ENCODE measurements at places on chromosomes 4 and X.

DNA sequence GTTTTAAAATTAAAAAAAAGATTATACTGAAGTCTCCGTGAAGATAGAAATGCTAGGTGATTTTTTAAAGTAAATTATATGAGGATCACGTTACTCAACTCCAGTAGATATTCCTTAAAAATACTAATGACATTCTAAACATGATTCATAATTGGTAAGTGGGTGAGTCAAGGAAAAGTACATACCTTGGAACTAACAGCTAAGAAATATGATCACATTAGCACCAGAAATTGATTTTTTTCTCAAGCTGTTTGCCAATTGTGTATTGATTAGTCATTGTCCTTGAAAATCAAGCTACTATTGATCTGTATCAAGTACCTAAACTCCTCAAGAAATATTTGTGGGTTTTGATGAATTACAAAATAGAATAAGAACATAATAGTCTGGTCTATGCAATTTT is 362.6 kb upstream of the PPP1R2C start:
- DNase-seq = no peak

GRCh38 chr4:162209706-162210105 is 45.9 kb upstream of the FSTL5 start:
- no peak for DNase-seq

DNA sequence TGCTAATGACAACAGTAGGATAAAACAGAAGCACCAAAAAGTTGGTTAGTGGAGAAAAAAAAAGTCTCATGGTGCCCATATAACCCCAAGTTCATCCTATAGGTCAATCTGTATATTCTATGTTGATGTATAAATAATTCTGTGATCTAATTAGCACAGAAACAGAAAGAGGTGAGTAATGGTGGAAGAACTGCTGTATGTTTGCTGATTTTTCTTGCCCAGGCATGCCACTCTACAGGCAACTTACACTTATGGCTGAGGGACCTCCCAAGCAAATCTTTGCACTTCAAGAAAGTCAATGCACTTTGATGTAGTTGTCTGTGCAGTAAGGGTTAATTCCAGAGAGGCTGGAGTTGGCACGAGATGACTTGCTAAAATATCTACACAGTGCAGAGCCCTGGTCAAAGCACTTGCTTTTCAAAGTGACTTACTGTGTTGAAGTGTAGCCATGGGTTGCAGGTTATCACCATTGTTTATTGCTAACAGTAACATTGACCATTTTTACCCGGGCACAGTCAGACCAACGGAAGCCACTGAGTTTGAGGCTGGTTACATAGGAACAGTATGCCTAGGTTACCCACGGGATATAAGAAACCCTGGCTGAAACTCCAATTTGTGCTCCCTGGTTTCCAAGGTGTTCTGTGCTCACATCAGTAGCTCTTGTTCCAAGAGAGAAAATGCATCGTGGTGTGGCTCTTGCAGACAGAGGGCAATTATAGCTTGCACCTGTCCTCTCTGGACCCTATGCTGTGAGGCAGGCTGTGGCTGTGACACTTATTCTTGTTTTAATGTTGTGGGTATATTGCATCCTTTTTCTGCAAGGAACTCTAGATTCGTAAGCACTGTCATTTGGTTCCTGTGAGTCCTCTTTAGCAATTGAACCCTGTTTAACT is 141.3 kb upstream of the FTHL17 start:
- DNase-seq = no peak

GRCh38 chr4:56026596-56026995 is 77.9 kb downstream of the CEP135 start:
- DNase-seq = no peak

GRCh38 chr4:170736710-170737109 is 647.0 kb upstream of the AADAT start:
- DNase-seq = no peak

GRCh38 chr4:137572647-137573046 is 40.4 kb upstream of the PCDH18 start:
- DNase-seq = no peak

GRCh38 chr4:11214281-11214680 is 214.4 kb downstream of the HS3ST1 start:
- no peak for DNase-seq

GRCh38 chrX:137051978-137052642 is 18.3 kb upstream of the GPR101 start:
- peak; percentile 74 for DNase-seq

GRCh38 chr4:41550308-41550707 is 12.4 kb downstream of the LIMCH1 start:
- no peak for DNase-seq

- DNase-seq = no peak
Observed at GRCh38 chr4:124191329-124191728, 521.2 kb downstream of the ANKRD50 start.

DNA sequence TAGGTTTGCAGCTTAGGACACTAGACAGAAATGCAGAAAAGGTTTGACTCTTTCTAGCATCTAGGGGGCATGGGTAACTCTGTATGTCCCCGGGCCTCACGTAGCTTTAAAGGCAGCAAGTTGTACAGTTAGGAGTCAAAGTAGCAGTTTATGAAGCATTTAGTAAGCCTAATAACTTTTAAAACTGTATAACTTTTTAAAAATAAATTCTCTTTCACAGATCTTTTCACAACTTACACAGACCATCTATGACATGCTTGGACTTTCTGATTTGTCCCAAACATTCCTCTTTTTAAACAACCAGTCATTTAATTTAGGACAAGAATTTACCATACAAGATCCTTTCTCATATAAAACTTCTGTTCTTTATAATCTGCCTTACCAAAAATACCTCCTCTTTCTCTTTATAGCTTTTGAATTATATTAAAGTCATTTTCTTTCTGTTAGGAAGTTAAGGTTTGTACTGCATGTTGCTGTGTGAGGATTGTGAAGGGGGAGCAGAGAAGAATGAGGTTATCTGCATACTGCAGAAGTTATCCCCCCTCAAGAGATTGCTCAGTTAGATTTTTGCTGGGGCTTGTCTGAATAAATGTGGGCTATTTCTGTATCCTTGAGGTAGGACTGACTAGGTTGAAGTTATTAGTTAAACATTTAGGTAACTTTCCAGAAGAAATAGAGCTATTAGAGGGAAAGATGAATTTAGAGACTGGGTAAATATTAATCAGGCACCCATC is 94.3 kb downstream of the CPE start:
- DNase-seq = no peak

DNA sequence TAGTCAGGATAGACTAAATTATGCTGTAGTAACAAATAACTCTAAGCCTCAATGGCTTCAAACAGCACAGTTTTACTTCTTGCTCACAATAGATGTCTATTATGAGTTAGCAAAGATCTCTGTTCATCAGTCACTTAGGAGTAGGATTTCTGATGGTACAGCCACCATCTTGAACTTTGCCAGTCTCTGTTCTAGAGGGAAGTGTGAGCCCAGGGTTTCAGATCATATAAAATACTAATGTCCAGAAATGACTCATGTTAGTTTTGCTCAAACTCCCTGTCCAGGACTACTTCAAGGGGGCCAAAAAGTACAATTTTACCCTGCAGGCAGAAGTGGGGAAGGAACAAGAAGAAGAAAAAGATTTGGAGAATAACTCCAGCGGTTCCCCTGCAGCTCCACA is 77.1 kb upstream of the LSM6 start:
- DNase-seq = no peak

GRCh38 chr4:4259484-4260100 is 11.6 kb upstream of the TMEM128 start:
- DNase-seq = no peak

GRCh38 chr4:169619518-169619957 is 840 bp upstream of the CLCN3 start:
- no peak for DNase-seq

DNA sequence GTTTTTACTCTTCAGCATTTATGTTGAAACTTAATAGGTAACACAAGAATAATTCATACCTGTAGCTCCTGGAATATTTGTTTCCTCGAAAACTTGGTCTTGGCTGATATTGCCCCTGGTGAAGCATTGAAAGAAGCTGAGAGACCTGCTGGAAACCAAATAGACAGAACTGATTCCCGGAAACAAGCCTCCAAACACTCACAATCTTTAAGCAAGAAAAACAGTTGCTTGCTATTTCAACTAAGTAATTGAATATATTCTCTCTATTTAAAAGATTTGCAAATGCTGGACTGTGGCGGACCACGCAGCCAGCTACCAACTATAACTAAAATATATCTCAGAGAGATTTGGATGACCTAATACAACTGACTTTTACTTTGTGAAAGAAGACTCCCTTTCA is 3.6 kb downstream of the PCDH18 start:
- no peak for DNase-seq

DNA sequence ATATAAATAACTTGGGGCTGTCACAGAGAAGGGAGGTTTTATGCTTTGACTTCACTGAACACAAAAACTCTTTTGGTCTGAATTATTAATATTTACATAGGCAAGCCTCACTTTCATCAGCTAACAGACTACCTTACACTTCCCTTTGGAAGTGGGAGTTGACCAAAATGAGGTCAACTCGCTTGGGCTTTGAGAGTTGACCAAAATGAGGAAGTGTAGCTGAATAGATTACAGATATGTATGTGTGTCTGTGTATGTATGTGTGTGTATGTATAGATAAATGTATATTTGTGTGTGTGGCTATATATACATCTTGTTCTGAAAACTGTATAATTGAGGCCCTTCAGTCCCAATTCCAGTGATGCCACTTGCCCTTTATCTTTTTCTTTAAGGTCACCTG is 113.3 kb upstream of the IL13RA1 start:
- DNase-seq = no peak

- no peak for DNase-seq
Observed at GRCh38 chr4:139764182-139764581, 98.6 kb downstream of the MGST2 start.

DNA sequence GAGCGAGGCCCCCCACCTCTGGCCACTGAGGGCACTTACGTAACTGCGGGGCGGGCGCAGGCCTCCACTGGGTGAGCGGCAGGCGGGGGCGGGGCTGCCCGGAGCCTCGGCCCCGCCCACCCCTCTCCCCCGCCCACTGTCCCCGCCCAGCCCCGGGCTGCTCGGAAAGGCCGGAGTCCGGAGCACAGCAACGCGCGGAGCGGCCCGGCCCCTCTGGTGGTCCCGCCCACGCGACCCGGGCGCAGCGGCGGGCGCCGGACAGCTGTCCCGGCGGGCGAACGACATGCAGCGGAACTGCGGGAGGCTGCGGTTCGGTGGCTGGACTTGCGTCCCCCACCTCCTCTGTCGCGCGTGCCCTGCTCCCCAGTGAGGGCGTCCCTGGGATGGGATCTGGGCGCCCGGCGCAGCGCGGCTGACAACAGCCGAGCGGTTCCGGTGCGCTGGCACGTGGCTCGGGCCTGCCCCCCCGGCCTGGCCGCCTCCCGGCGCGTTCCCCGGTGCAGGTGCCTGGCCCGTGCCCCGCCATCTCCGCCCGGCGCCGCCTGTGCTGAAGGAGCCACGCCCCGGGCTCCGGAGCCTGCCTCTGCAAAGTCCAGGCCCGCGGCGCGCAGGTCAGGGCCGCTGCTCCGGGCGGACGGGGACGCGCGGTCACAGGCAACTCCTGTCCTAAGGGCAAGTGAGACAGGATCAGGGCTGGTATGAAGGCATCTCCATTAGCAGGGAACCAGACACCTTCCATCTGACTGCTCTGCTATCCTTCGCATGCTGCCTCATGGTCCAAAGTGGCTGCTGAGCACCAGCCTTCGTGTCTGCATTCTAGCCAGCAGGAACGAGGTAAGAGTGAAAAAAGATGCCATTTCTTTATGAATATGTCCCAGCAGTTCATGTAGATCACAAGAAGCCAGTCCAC is 21.8 kb upstream of the JAKMIP1 start:
- DNase-seq = no peak

GRCh38 chrX:68846536-68846935 is 17.7 kb downstream of the EFNB1 start:
- no peak for DNase-seq

- no peak for DNase-seq
Observed at GRCh38 chrX:8048466-8048865, 121.3 kb upstream of the PNPLA4 start.

GRCh38 chr4:25007598-25007997 is 23.1 kb downstream of the LGI2 start:
- DNase-seq = no peak

GRCh38 chrX:49186125-49187027 is at the start of gene PRICKLE3:
TSS of gene PRICKLE3 (minus strand) at chrX:49186373. CDS start at chrX:49186297, 76 bp downstream.
- DNase-seq = peak; percentile 61

GRCh38 chr4:20015636-20016224 is 236.0 kb upstream of the SLIT2 start:
- DNase-seq = no peak

GRCh38 chr4:27398631-27399310 is 538.1 kb downstream of the STIM2 start:
- DNase-seq = no peak

DNA sequence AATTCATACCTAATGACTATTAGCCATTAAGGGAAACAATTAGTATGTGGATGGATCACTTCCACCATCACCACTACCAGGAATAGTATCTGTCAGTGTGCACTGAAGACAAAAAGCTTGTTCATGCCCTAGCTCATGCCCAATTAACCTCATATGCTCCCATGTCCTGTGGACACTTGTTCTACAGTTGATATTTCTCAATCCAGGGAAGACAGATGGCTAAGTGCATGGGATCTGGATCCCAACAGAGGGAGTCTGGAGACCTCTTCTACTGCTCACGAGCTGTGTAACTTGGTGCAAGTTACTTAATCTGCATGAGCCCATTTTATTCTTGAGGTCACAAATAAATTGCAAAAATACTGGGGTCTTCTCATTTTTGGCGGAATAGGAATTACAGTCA is 23.7 kb downstream of the AMOT start:
- no peak for DNase-seq

DNA sequence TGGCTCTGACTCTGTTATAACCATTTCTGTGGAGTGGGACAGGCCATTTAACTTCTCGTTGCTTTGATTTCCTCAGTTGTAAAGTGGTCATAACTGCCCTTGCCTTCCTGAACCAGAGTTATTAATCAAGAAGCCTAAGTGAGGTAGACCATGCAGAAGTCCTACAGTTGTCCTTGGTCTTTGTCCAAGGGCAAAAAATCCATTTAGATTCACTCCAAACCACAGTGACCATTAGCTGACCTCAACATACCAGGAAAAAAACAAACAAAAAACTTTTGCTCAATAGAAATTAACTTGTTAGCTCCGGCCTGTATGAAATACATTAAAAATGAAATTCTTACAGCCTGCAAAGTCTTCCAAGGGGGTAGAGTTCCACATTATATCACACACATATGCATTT is 52.7 kb downstream of the TBC1D9 start:
- DNase-seq = no peak

GRCh38 chr4:61243962-61244361 is 43.8 kb downstream of the ADGRL3 start:
- DNase-seq = no peak

GRCh38 chr4:141078871-141079270 is 54.4 kb downstream of the RNF150 start:
- no peak for DNase-seq

DNA sequence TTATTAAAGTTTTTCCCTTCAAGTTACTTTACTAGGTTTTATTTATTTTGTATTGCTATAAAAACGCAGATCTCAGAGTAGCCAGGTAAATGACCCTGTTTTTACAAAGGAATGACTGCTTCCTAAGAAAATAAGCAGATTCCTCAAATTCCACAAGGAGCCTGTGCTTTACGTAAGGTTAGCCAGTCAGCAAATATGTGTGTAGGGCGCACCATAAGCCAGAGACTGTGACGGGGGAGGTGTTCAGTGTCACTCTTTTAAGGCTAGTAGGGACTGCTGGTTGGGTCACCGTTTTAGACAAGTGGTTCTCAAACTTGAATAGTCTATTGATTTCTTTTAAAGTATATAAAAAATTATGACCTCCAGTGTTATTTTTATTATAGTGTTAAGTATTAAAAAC is 119.9 kb downstream of the ANK2 start:
- DNase-seq = no peak

Data from central memory CD4-positive, alpha-beta T cell (primary cell).